ENCODE measurements at places on chromosomes 4 and X. TPM values are rescaled to one million over a fixed set of nuclear protein-coding genes. Genes with fewer than 3 reads are reported as not detected.

DOCK11 gene
- total RNA-seq = 6.4 TPM

IL1RAPL2 gene
- total RNA-seq = not detected

FAM9C gene
- not detected for total RNA-seq

MAP7D2 gene
- 0.07 TPM for total RNA-seq

MAGEA8 gene
- not detected for total RNA-seq

TLR1 gene
- 0.07 TPM for total RNA-seq

TCEAL5 gene
- not detected for total RNA-seq

KLB gene
- not detected for total RNA-seq

- DNase-seq = no peak
Observed at GRCh38 chr4:48767055-48767929, 12.8 kb downstream of the FRYL start.

- no peak for DNase-seq
Observed at GRCh38 chr4:1290165-1290977, 680 bp downstream of the MAEA start.

GRCh38 chr4:71259911-71260331 is 78.9 kb upstream of the SLC4A4 start:
- DNase-seq = no peak

GRCh38 chr4:58191109-58191508 is 1080.9 kb upstream of the IGFBP7 start:
- no peak for DNase-seq

- DNase-seq = no peak
Observed at GRCh38 chrX:46941341-46941740, 29.1 kb downstream of the JADE3 start.

- DNase-seq = no peak
Observed at GRCh38 chr4:25913056-25913850, 767 bp upstream of the SMIM20 start.

GRCh38 chr4:38868059-38868960 is 704 bp downstream of the FAM114A1 start:
- DNase-seq = peak; percentile 36

- DNase-seq = no peak
Observed at GRCh38 chr4:137427411-137427810, 104.9 kb downstream of the PCDH18 start.

DNA sequence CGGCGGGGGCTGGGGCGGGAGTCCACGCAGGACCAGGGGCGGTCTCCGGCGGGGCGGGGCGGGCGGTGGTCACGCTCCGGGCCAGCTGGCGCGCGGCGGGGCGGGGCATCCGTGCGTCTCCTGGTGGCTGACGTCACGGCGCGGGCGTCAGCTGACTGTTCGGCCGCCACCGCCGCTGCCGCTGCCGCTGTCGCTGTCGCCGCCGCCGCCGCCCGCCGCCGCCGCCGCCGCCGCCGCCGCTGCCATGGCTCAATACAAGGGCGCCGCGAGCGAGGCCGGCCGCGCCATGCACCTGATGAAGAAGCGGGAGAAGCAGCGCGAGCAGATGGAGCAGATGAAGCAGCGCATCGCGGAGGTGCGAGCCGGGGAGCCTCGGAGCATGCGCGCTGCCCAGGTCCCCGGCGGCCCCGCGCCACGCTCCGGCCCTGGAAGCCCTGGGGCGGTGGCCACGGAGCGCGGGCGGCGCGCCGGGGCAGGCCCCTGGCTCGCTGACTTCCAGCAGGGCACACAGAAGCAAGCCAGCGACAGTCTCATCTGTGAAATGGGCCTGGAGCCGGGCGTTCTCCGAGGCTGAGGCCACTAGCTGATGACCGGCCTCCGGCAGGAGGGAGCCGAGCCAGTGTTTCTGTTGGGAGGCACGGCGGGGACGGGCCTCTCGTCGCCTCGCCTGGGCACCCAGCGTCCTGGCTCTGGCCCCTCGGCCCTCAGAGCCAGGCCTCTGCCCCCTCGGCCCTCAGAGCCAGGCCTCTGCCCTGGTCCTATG is at the start of gene FAM50A:
TSS of gene FAM50A (plus strand) at position 150 of the 763 bp plus-strand sequence. CDS start at position 245, 95 bp downstream.
- peak; percentile 65 for DNase-seq

DNA sequence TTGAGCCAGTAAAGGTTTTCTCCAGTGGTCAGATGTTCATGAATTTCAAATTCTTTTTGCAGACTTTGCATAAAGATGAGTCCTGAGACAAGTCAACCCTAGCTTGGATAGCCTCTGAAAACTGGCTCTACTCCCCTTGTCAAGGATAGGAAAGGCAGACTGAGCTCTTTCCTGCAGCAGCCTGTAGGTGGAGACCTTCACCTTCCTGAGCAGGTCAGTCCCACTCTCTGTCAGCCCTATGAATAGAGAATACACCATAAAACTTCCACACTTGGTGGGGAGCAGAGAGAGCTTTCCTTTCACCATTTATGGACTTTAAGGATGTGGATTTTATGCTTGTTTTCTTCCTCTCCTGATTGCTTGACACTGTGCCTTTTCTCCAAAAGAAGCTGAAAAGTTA is 41.9 kb downstream of the PCDH19 start:
- DNase-seq = no peak

GRCh38 chr4:29927895-29928294 is 792.3 kb upstream of the PCDH7 start:
- DNase-seq = no peak

DNA sequence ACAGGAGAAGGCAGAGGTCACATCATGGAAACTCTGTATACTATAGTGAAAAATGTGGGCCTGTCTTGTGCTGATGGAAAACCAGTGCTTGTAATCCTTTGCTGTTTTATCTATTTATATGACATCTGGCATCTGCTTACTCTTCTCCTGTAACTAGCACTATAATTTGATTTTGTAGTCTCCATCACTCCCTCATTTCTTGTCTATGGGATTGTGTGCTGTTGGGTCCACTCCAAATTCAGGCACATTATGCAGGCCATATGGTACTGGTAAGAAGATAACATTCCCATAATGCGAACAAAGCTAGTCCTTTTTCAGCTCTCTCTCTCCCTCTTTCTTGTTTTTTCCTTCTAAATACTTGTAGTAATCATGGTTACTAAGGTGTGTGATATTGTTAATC is 581.2 kb upstream of the IGFBP7 start:
- DNase-seq = no peak

GRCh38 chrX:118772051-118772450 is 44.6 kb downstream of the IL13RA1 start:
- no peak for DNase-seq

- DNase-seq = no peak
Observed at GRCh38 chr4:6926681-6927478, 17.3 kb downstream of the TBC1D14 start.

DNA sequence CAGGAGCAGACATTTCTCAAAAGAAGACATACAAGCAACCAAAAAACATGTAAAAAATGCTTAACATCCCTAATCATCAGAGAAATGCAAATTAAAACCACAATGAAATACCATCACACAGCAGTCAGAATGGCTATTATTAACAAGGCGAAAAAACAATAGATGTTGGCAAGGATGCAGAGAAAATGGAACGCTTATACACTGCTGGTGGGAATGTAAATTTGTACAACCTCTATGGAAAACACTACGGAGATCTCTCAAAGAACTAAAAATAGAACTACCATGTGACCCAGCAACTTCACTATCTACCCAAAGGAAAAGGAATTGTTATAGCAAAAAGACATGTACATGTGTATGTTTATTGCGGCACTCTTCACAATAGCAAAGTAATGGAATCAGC is 71.5 kb downstream of the PPP4R3C start:
- no peak for DNase-seq

DNA sequence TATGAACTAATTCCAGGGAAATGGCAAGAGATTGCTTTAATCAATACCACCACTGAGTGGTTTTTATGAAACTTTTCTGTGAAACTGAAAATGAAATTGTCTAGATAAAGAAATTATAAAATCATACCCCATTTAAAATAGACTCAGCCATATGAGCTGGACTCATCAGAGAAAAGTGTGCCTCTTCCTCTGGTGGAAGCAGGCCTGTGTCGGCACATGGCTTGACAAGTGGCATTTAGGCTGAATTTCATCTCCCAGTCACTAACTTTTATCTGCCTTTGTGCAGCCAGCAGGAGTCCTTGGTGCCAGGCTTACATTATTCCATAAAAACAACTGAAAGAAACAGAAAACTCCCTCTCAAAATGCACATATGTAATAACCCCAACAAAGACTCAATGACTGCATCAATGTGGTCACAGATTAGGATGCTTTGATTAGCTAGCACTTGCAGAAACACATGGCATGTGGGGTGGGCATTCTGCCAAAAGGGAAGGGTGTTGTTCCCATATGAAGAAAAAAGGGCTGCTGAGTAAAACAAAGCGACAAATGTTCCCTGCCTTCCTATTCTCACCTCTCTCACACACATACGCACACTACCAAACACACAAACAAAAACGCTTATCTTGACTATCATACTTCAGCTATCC is 232.3 kb downstream of the PABPC4L start:
- DNase-seq = peak; percentile 1

Measured in MG63 (cell line).